ENCODE measurements at places on chromosomes 2 and 18. TPM values are rescaled to one million over a fixed set of nuclear protein-coding genes. Genes with fewer than 3 reads are reported as not detected.

Gene PASK
- 15.5 TPM for total RNA-seq

Gene DSG4
- not detected for total RNA-seq

Gene FHOD3
- 28.4 TPM for total RNA-seq

Gene TRABD2A
- 0.58 TPM for total RNA-seq

Gene FKBP7
- total RNA-seq = 16.2 TPM

Gene HMSD
- 0.29 TPM for total RNA-seq

Gene TYW5
- total RNA-seq = 7.3 TPM

Gene IL1R1
- total RNA-seq = 5.7 TPM

Gene ASB18
- not detected for total RNA-seq

Gene CNTNAP5
- not detected for total RNA-seq

Gene PRSS56
- total RNA-seq = not detected

Gene ANKRD62
- not detected for total RNA-seq

Gene ZNF521
- total RNA-seq = 12.2 TPM

Gene TMEM200C
- 0.92 TPM for total RNA-seq

Gene C2orf15
- total RNA-seq = 2.4 TPM

Gene POMC
- total RNA-seq = 4.5 TPM

Gene NEB
- 0.07 TPM for total RNA-seq

Gene ALPI
- total RNA-seq = not detected

Gene APLF
- total RNA-seq = 2.3 TPM

Gene IGFBP2
- 423 TPM for total RNA-seq

Gene PCARE
- not detected for total RNA-seq

Gene FBXO48
- total RNA-seq = 0.94 TPM

Gene IL37
- total RNA-seq = not detected

Gene CAPN14
- total RNA-seq = 0.46 TPM
